ENCODE measurements at places on chromosomes 3 and 15.

DNA sequence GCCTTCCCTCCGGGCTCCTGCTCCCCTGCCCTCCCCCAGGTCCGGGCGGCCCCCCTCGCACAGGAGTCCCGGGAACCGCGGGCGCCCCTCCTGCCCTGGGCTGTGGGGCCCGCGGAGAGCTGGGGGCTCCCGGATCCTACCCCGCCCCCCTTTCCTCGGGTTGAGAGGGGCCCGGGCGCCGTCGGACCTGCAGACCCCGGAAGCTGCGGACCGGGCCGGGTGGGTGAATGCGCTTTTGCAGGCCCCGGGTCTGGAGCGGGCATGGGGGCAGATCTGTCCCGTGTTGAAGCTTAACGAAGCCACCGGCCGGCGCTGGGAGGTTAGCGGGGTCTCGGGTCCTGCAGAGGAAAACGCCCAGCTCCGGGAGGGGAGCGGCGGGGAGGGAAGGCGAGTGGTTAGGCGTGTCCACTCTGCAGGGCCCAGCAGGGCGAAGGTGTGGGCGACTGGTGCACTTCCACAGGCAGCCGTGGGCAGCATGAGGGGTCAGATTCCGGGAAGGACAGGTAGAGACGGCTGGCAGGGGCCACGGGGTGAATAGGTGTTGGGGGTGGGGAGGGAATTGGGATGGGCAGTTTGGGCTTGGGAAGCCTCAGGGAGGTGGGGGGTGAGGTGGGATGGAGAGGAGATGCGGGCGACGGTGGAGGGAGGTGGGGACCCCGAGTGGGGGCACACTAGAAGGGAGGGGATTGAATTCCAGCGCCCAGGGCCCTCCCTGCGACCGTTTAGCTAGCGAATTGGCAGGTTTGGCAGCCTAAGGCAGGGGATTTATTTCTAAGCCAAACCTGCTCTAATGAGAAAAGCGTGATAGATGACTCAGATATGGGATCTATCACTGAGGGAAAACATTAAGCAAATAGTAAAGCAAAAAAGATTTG is 635 bp downstream of the CD276 start:
- DNase-seq = no peak

DNA sequence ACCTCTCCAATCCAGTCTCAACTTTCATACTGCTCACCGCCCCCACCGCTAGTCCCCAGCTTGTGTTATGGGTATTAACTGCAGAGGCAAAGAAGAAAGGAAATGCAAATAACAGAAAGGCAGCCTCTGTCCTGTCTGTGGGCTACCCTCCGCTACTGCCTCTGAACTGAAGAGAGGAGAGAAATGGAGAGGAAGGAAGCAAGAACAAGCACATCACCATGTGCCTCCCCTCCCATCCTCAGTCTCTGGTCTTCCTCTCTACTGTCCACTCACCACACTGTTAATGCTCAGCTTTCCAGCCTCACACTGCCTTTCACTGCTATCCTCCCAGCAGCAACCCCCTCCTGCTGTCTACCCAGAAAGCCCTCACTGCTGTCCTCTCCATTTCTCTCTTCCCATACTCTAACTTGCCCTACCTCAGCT is 139.0 kb upstream of the SLC2A2 start:
- DNase-seq = no peak

GRCh38 chr3:24318677-24319287 is 175.9 kb downstream of the THRB start:
- DNase-seq = no peak

GRCh38 chr3:18012436-18012835 is 270.0 kb upstream of the TBC1D5 start:
- DNase-seq = no peak

DNA sequence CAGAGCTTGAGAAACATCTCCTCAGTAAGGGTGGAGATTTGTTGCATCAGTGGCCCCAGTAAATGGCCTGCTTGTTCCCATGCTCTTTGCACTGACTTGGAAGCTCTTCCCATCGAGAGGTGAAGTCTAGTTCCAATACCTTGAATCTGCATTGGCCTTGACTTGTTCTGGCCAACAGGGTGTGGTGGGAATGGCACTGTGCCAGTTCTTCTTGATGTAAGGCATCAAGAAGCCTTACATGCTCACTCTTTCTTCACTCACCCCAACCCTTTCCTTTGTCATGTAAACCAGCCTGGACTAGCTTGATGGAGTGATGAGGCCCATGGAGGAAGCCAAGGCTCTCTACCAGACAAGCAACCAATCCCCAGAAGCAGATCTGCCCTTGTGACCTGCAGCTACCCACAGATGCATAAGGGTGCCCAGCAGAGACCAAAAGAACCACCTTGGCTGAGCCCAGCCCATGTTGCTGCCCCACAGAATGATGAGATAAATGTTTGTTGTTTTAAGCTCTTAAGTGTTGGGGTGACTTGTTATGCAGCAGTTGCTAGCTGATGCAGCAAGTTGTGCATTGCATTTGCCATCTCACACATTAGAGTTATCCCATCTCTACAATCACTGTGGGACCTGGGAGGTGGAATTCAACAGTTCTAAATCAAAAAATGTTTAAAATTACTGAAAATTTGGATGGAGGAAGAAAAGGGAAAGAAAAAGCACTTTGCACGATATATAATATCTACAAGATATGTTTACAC is 11.1 kb upstream of the MGLL start:
- DNase-seq = no peak

DNA sequence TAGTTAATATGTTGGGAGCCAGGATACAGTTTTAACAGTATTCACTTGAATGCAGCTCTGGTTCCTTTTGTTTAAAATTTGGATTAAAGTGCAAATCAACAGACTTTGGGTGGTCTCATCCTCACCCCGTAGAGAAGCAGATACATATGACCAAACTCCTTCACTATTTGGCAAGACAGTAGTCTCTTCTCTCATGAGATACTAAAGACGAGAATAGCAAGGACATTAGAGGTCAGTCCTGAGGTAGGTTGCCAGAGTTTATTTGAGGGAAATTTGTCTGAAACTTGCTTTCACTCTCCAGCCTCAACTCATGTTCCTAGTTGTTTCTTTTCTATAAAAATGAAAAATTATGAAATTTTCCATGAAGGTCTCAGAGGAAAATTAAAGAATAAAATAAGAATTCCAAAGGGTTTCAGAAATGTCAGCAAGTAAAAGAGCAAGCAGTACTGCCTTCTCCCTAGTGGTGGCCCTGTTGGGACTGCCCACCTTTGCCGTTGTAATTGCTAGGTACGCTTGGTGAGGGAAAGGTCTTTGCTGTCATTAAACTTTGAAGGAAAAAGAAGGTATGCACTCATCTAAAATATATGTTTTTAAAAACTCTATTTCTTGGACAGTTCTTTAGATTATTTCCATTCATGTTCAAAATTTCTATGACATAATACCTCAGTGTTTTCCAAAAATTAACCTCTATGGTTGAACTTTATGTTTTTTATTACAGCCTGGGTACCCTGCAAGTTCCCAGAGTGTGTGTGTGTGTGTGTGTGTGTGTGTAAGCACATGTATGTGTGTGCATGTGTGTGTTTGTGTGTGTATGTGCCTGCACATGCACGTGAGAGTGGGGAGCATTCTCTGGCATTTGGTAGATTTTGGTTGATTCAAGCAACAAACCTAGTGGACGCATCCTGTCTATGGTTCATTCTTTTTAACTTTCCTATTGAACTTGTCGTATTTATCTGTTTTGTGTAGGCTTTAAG is 111.4 kb downstream of the CMSS1 start:
- no peak for DNase-seq

DNA sequence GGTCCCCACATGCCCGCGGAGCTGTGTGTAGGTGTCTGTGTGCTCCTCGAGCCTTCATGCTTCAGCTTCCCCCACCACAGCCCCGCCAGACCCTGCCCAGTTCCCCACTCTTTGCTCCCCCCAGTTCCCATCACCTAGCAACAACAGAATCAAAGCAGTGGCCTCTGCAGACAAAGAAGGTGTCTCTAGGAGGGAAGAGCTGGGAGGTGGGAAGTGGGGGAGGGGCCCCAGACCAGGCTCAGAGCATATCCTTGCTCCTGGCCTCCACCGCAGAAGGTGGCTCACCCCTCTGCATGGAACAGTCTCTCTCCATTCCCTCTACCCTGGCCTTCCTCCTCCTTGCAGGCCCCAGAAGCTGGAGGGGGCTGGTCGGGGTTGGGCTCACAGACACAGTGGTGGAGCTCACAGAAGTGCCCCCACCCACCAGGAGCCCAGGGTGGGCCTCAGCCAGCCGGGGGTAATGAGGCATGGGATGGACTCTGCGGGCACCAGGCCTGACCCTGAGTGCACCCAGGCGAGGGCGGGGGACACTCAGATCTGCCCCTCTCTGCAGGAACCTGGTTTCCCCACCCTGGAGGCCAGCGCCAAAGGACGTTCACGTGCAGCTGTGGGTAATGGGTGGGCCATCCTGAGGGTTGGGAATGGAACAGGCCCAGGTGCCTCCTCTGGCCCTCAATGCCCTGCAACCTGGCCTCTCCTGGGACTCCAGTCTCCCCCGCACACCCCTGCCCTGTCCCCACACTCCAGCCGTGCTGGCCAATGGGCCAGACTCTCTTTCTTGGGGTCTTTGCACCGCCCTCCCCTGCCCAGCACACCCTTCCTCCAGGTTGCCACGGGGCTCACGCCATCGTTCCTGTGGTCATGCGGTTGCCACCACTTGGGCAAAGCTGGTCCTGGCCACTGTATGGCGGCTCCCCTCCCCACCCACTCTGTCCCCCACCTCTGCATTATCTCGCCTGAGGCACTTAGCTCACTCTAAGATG is 53.4 kb downstream of the TPRA1 start:
- no peak for DNase-seq

GRCh38 chr3:37240170-37240945 is 66.0 kb upstream of the LRRFIP2 start:
- DNase-seq = no peak

DNA sequence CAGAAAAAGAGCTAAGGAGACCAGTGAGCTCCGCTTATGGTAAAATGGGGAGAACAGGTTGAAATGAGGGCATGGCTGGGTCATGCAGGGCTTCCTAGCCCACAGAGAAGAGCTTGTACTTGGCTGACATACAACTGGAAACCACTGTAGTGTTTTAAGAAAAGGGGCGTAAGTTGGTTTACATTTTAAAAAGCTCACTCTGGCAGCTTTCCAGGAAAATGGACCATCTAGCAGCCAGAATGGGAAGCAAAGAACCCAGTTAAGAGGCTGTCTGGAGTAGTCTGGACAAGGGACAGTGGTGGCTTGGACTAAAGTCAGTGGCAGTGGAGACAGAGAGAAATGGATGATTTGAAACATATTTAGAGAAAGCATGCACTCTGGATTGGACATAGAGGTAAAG is 1.9 kb downstream of the MORC1 start:
- DNase-seq = no peak

DNA sequence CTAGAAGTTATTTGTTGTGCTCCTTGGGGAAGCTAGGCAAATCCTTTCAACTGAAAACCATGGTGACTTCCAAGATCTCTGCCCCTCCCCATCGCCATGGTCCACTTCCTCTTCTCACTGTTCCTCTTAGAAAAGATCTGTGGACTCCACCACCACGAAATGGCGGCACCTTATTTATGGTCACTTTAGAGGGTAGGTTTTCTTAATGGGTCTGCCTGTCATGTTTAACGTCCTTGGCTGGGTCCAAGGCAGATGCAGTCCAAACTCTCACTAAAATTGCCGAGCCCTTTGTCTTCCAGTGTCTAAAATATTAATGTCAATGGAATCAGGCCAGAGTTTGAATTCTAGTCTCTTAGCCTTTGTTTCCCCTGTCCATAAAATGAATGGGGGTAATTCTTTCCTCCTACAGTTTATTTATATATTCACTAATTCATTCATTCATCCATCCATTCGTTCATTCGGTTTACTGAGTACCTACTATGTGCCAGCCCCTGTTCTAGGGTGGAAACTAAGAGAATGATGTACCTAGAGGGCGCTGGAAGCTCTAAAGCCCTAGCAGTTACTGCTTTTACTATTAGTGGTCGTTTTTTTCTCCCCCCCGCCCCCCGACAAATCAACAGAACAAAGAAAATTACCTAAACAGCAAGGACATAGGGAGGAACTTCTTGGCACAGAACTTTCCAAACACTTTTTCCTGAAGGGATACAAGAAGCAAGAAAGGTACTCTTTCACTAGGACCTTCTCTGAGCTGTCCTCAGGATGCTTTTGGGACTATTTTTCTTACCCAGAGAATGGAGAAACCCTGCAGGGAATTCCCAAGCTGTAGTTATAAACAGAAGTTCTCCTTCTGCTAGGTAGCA is 657 bp downstream of the PATL2 start:
- no peak for DNase-seq

DNA sequence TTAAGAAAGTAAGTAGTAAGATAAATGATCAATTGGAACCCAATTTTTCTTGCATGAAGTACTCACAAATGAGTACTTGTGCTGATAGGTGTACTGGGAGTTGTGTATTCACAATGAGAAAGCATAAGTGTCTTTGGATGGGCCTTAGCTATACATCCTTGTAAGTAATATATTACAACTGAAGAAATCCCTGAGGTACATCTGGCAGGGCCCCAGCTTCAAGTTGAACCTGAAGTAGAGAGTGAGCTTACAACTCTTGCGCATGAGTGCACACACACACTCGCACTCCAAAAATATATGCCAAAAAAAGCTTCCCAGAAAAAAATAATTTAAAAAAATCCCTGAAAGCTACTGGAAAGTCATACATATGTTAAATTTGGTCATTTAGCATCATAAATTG is 222.5 kb downstream of the ROBO2 start:
- DNase-seq = no peak

DNA sequence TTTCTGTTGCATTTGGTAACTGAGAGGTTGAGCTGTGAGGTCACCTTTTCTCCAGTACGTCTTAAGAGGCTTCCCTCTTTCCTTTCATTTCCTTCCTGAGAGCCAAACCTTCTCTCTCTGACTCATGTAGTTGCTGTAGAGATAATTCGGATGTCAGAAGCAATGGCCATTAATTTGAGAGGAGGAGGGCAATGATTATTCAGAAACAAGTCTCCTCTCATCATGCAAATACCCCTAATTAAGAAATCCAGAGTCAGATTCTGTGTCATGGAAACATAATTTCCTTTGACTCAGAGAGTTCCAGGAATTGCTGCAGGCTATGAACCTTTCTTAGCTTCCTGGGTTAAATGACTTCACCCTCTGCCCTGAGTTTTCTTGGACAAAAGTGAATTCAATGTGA is 59.0 kb upstream of the GSK3B start:
- DNase-seq = no peak
